Type B pancreatic cell (in vitro differentiated cells): ENCODE measurements at places on chromosomes 5 and 9. TPM values are rescaled to one million over a fixed set of nuclear protein-coding genes. Genes with fewer than 3 reads are reported as not detected.

The SLCO4C1 gene
- 4.6 and 11.0 TPM in 2 replicates for total RNA-seq

The TTLL11 gene
- 5.8 and 8.6 TPM in 2 replicates for total RNA-seq

The FST gene
- 2.5 and 7.6 TPM in 2 replicates for total RNA-seq

The SPIN1 gene
- total RNA-seq, result 98.6 and 107 TPM in 2 replicates

The SLC6A7 gene
- 0.10 and 0.38 TPM in 2 replicates for total RNA-seq

The NOXA1 gene
- total RNA-seq, result 6.4 and 14.3 TPM in 2 replicates

The STK10 gene
- total RNA-seq, result 15.2 and 25.0 TPM in 2 replicates

The FOXD4 gene
- total RNA-seq, result 0.17 and 0.75 TPM in 2 replicates

The TIMD4 gene
- not detected in 2 replicates for total RNA-seq

The RASGRF2 gene
- total RNA-seq, result 2.1 and 2.4 TPM in 2 replicates

The ISCA1 gene
- total RNA-seq, result 33.2 and 36.8 TPM in 2 replicates

The AK3 gene
- total RNA-seq, result 47.5 and 50.0 TPM in 2 replicates

The SLC46A2 gene
- 0.14 TPM in 1 of 2 replicates, not detected in the other for total RNA-seq

The PAM gene
- 116 and 135 TPM in 2 replicates for total RNA-seq

The SUSD3 gene
- 1.5 and 3.8 TPM in 2 replicates for total RNA-seq

The RORB gene
- 0.43 and 1.7 TPM in 2 replicates for total RNA-seq

The PAPPA gene
- total RNA-seq, result 1.2 and 11.0 TPM in 2 replicates

The SLC34A3 gene
- total RNA-seq, result 0.41 and 0.81 TPM in 2 replicates

The SREK1IP1 gene
- total RNA-seq, result 25.9 and 31.0 TPM in 2 replicates

The C1QTNF3 gene
- 3.2 and 5.1 TPM in 2 replicates for total RNA-seq

The CTSV gene
- total RNA-seq, result 6.7 and 11.3 TPM in 2 replicates
